ENCODE measurements at places on chromosomes 3 and 15.
A peak's percentile ranks its signal among the peaks of the same experiment; 100 is the strongest.

GRCh38 chr15:65653801-65654521, 32.2 kb downstream of the SLC24A1 start:
- DNase-seq, result no peak

DNA sequence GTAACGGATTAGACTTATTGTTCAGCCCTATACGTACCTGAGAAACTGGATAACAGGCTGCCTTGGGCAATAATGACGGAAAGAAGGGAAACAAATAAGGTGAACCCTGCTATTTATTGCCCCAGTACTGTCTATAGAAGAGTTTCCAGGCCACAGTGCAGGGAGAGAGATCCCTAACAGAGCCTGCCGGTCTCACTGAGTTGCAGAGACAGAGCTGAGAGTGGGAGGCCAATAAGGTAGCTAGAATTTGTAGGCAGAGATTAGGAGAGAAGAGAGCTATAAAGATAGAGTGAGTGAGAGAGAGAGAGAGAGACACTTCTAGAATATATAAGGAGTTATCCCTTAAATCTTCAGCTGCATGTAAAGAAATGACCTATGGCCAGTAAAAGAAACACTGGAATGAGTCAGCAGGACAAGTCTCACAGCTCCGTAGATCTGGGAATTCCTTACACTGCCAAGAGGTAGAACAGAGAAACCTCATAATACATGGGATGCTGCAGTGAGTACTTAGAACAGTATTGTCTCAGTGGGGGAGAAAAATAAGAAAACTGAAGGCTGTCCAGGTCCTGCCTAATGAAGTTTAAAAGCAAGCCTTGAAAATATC, 51.8 kb downstream of the ST3GAL6 start:
- no peak for DNase-seq

DNA sequence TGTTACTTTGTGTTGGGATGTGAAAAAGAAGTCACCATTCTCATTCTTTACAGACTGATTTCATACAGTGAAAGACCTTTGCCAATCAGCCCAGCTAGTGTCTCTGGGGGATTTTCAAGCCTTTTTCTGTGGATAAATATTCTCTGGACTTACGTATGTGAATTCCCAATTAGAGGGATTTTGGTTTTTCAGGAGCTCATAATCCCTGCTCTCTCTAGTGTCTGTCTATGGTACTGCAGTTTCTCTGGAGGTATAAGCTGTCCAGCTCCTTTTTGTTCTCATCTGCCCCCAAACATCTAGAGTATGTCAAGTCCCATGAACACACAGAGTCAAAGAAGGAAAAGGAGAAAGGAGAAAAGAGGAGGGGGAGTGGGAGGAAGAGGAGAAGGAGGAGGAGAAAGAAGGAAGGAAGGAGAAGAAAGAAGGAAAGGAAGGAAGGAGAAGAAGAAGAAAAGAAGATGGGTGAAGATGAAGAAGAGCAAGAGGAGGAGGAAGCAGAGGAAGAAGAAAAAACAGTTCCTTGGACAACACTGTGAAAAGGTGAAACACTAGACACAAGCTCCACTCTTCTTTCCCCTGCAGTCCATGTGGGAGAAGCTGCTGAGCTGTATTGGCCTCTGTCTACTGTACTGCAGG, 218.6 kb downstream of the GREM1 start:
- DNase-seq, result no peak

GRCh38 chr3:64861684-64862083, 173.9 kb upstream of the ADAMTS9 start:
- no peak for DNase-seq

DNA sequence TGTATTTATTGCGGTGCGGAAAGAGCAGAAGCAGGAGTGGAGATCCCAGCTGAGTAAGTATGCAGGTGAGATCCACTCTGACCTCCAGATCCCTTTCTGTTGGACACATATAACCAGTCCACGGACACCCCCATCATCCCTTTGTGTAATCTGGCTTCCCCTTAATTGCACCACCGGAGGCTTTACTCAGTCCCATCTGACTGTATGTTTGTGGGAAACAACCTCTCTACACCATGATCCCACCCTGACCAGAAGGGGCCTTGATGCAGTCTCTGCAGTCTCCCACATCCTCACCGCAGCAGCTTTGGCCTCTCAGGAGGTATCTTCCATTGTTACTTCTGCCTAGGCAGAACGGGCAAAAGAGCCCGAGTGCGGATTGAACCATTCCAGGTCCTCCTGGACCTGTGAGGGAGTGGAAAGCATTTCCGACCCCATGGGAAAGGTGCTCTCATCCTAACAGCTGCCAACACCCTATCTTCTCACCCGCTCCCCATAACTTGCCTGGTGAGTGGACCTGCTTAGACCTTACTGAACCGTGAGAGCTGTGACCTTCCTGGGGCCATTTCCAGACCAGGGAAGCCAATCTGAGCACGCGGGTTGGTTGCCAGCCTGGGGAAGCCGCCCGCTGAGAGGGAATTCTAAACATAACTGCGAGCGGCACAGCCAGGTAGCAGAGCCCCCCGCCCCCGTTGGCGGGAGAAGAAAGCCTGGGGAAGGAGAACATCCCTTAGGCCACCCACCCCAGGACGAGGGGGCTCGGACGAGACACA, 1.1 kb downstream of the SLCO2A1 start:
- DNase-seq, result no peak

DNA sequence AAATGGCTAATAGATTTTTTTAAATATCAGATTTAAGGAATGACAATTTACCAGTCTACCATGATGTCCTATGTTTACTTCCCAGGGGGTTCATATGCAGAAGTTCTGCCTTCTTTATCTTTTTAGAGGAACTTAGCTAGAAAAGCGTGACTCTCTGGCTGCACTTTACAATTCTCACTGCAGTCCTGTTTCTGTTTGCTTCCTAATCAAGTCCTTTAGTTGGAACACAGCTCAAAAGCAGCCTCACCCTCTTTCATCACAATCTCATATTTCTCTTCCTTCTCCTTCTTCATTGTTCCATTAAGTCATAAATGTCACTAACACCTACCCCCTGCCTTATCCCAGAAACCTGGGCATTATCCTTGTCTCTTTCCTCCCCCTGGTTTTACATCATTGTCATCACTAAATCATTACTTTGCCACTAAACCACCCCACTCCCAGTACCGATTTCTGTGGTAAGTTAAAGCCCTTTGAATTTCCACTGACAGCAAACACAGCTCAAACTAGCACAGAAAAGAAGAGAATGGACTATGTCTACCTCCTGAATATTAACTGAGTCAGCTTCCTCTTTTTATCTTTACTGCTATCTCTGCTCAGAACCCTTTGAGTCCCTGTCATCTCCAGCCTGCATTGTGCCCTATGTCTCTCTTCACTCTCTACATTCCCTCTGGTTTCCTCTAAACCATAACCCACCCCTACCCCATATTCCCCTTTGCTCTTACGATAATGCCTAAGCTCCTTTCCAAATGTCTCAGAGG, 13.8 kb upstream of the PPP4R2 start:
- DNase-seq, result no peak

DNA sequence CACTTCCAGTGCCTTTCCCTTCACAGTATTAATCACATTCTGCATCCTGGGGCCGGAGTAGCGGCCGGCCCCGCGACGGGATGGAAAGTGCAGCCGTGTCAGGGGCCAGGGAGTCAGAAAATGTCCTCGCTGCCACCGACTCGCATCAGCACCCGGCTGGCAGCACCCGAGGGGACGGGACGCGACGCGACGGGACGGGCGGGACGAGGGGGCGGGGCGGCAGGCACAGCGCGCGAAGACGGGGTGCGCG, 353 bp downstream of the ATG3 start:
- peak; percentile 75 for DNase-seq

- DNase-seq, result no peak
Measured at GRCh38 chr3:78322780-78323179, 1282.9 kb downstream of the ROBO2 start.

DNA sequence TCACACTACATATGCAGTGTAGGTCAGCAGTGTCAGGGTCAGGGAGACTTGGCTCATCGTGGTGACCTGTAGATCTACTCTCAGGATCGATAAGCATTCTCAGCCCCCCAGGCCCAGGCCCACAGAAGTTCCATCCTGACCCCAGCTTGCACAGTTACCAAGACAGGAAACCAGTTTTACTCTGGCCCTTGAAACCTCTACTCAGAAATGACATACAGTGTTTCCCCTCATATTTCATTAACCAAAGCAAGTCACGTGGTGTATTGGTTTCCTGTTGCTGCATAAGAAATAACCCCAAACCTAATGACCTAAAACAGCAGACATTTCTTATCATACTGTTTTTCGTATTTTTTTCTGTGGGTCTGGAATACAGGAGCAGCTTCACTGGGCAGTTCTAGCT, 242.2 kb downstream of the SLCO3A1 start:
- DNase-seq, result no peak

GRCh38 chr3:185115371-185115770, 37.5 kb downstream of the C3orf70 start:
- no peak for DNase-seq

DNA sequence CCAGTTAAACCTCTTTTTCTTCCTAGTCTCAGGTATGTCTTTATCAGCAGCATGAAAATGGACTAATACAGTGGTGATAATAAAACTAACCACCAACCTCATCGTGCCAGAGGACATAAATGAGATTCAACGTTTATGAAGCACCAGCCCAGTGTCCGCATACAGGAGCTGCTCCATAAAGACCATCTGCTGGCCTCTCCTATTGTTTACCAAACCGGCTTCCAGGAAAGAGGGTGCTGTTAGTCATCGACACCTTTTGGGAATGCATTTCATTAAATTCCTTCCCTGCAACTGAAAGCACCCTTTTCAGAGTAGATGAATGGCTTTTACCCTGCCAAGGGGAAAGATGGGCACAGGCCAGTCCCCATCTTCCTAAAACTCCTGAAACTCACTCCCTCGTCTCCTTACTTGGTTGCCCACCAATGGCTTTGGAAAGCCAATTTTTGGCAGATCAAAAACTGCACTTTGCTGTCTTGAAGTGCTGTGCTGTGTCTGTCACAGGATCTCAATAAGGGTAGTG, 122.1 kb downstream of the AQP9 start:
- no peak for DNase-seq

DNA sequence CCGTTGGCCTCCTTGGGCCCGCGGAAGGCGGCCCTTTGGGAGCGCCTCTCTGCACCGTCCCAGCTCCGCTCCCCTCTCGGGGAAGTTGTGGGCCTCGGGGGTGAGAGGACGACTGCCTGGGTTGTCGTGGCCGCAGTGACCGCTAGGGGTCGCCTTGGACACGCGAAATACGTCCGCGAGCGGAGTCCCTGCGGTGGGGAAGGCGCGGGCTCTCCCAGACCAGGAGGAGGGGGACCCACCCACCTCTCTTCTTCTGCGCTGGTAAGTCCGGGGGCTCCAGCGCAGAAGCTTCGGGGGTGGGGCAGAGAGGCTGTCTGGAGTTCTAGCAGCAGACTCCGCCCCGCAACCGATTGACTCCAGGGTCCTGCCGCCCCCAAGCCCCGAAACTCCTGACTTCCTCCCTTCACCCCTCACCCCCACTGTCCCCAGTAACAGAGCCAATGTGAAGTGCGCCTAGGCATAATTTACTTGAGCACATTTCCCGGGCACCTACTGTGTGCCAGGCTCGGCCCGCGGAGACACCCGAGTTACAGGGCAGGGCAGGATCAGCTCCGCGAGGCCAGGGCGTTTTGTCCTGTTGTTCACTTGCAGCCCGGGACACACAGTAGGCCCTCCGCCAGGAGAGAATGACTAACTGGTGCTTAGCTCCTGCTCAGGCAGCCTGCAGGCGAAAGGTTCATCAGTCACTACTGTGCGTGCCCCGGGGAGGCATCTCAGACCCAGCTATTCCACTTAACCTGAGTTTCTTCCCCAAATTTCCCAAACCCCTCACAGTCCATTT, 32.8 kb downstream of the DNASE1L3 start:
- peak; percentile 93 for DNase-seq

DNA sequence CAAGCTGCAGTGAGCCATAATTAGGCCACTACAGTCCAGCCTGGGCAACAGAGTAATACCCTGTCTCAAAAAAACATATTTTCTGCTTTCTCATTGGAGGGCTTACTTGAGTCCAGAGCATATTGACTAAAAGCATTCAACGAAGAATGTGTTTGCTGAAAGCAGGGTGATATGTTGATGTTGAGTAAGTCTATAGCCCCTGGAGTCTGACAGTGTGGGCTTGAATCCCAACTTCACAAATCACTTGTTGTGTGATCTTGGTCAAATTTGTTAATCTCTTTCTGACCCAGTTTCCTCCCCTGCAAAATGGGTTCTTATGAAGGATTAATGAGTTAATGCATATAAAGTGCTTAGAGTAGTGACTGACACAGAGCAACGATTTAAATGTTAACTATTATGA, 403.9 kb downstream of the MECOM start:
- DNase-seq, result no peak

- DNase-seq, result no peak
Measured at GRCh38 chr3:98726084-98726483, 37.1 kb upstream of the ST3GAL6 start.

GRCh38 chr3:194306109-194306686, 44.9 kb downstream of the CPN2 start:
- no peak for DNase-seq

GRCh38 chr3:190258634-190259033, 63.6 kb downstream of the CLDN1 start:
- DNase-seq, result no peak

DNA sequence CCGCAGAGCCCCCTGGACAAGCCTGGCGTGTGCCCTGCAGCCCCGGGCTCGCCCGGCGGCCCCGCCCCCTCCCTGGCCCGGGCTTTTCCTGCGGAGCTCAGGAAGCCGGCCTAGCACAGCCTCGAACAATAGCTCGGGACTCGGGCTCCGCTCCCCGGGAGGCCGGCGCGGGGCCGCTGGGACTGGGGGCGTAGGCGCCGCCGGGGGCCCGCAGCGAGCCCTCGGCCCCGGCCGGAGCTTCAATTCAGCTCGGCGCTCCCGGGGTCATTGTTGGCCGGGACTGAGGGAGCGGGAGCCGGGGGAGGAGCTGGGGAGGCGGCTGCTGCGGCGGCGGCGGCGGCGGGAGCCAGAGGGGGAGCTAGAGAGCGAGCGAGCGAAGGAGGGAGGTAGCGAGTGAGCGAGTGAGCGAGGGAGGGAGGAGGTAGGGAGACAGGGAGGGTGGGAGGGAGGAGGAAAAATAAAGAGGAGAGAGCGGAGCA, 41.0 kb upstream of the ROPN1 start:
- DNase-seq, result peak; percentile 62

- no peak for DNase-seq
Measured at GRCh38 chr15:61083788-61084134, 145.3 kb downstream of the RORA start.

DNA sequence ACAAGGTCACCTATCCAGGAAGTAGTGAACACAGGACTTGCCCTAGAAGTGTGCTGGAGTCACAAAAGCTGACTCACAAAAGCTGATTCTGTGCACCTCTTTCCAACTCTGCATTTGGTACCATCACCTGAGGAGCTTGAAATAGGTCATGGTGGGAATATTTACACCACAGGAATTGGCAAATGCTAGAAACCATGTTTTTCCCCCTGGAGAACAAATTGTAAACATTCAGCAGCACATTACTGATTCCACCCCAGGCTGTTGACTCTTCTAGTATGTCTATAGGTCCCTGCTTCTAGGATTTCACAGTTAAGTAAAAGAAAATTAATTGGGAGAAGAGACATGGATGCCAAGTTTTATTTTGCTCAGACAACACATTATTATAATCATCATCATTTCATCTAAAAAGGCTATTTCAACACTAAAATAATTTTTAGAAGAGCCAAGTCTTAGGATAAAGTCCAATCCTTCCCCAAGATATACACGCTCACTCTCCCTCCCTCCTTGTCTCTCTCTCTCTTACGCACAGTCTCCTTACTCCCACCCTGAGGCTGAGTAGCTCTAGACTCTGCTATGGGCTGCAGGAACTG, 24.7 kb downstream of the CACNA2D2 start:
- DNase-seq, result no peak

- no peak for DNase-seq
Measured at GRCh38 chr15:66461917-66462316, 35.6 kb downstream of the SNAPC5 start.
